Left hindlimb (tissue), 1 donor: ENCODE measurements at places on chromosomes 1 and 21.
A peak's percentile ranks its signal among the peaks of the same experiment; 100 is the strongest.

GRCh38 chr1:192824511-192824910 is 15.7 kb downstream of the RGS2 start:
- no peak for DNase-seq

DNA sequence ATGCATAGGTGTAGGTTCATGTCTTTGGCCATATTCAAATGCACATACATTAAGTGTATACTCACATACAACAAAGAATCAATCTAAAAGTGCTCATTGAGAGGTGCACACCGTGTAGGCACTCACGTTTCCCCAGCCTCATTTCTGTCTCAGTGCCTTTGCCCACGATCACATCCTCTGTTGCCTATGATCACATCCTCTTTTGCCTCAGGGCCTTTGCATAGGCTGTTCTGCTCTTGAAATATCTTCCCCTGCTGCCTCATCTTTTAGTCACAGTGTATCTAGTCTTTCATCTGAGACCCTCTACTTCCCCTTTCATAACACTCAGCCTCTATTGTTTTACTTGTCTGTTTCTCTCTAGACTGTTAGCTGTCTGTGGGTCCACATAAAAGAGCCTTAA is 69.3 kb downstream of the FOXD2 start:
- DNase-seq = no peak

DNA sequence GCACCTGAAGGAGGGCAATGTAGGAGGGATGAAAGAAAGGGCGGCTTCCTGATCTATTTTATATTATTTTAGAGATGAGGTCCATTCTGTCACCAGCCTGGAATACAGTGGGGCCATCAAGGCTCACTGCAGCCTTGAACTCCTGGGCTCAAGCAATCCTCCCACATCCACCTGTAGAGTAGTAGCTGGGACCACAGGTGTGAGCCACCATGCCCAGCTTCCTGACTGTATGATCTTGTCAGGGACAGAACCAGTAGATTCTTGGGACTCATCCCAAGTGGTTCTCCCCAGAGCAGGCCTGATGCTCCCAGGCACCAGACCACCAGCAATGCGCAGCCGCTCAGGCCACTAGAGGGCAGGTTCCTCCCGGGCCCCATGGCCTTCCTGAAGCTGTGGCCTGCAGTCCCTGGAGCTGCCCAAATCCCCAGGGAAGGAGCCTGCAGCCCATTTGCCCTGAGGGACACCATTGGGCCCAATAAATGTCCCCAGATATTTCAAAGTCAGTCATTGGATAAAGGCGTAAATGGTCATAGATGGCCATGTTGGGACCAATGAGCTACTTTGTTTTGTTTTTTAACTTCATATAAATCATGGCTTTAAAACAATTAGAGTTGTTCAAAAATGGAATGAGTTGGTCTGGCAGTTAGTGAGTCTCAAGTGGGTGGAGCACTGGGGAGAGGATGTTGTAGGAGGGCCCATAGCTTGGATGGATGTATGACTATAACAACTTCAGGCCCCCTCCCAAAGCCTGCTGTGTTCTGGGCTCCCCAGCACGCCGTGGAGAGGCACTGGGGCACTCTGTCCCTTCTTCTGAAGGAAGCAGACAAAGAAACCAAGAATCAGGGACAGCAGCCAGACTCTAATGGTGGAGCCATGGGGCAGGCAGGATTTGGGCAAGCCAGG is 44.7 kb upstream of the GOLT1A start:
- no peak for DNase-seq

- peak; percentile 52 for DNase-seq
Measured at GRCh38 chr1:185401019-185401418, 84.0 kb upstream of the IVNS1ABP start.

DNA sequence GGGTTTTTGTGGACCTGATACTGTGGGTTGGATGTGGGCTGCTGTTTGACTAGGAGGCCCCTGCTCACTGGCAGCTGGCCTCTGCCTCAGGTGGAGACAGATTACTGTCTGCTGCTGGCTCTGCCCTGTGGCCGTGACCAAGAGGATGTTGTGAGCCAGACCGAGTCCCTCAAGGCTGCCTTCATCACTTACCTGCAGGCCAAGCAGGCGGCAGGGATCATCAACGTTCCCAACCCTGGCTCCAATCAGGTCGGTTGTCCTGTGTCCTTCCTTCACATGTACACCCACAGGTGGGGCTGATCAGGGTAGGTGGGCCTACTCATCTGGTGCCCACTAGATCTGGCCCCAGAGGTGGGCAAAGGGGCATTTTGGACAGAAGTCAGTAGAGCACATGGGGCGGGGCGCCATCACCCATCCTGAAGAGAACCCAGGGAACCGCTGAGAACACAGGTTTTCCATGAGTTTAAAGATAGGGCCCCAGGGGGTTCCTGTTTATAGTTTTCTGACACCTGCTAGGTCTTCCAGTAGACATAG is 37.2 kb downstream of the ZBTB17 start:
- DNase-seq = no peak

- DNase-seq = no peak
Measured at GRCh38 chr1:111587509-111588174, 31.9 kb upstream of the RAP1A start.

DNA sequence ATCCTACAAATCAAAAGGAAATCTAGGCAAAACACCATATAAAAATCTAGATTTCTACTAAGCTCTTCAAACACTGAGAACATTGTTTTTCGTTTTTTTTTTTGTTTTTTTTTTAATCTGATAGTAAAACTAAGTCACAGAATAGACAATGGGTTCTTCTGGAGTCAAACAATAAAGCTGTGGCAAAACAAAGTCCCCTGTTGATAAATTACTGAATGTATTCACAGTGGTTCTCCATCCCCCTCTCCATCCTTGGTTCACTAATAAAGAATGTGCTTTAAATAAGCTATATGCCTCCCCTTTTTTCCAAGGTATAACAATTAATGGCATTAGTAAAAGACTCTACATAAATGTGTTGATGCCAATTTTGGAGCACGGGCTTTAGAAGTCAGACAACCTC is 16.7 kb upstream of the ATP1B1 start:
- no peak for DNase-seq

GRCh38 chr1:106879538-106879937 is 176.9 kb upstream of the PRMT6 start:
- DNase-seq = no peak

DNA sequence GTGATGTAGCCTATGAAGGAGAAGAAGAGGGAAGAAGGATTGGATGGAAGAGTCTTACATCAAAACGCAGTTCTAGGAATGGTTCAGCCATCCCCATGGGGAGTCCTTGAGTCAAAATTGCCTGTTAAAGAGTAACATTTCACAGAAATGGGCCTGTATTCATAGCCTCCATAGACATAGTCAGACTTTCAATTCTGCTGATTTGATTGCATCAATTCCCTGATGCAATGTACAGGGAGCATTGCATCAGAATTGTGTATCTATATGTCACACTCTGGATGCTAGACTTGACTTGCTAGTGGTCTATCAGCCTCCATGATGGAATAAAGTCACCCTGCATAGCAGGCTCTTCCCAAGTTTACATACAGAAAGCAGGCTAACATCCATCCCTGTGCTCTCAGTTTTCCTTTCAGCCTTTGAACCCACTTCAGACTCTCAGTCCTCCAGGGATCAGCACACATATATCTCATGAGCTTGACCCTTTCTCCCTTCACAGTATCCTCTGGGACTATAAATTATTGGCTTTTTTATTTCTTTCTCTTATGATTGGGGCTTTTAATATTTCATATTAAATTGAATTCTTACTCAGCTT is 1111.7 kb upstream of the B3GALT2 start:
- DNase-seq = no peak

DNA sequence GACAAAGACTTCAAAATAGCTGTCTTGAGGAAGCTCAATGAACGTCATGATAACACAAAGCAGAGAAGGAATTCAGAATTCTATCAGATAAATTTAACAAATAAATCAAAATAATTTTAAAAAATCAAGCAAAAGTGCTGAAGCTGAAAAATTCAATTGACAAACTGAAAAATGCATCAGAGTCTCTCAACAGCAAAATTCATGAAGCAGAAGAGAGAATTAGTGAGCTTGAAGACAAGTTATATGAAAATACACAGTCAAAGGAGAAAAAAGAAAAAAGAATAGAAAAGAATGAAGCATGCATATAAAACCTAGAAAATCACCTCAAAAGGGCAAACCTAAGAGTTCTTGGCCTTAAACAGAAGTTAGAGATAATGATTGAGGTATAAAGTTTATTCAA is 21.0 kb upstream of the UHMK1 start:
- DNase-seq = no peak

DNA sequence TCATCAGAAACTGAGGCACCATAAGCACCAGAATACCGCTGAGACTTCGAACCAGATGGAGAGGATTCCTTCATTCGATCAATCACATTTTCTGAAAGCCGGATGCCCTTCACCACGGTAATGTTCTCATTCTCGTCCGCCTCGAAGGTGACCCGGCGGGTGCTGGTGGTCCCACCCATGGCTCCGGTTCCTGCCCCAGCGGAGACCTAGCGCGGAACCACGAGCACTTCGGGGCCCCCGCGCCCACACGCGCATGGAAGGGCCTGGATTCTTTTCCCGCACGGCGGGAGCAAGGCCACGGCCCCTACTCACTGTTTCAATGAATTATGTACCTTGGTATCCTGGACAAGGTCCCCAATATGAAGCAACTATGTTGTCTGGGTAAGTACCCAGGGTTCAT is 33.1 kb upstream of the WDTC1 start:
- no peak for DNase-seq

- DNase-seq = no peak
Measured at GRCh38 chr21:35281956-35282355, 232.9 kb upstream of the RUNX1 start.

GRCh38 chr1:205141236-205142101 is 19.7 kb upstream of the RBBP5 start:
- peak; percentile 64 for DNase-seq

- DNase-seq = no peak
Measured at GRCh38 chr1:33256221-33256470, 146 bp upstream of the ZNF362 start.

DNA sequence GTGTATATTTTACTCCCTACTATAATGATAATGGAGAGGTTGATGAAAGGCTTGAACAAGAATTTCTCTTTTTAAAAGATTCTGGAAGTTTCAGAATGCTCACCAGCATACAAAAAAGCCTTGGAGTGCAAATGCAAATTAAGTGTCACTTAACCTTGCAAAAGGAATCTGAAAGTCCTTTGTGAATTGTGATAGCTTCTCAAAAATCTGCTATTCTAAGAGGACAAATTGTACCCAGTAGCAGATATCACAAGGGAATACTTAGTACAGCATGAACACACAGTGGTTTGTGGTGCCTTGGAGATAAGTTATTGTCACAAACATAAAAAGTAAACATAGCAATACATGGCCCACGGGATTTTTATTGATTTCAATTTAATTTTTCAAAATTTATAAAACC is 1208.3 kb upstream of the B3GALT2 start:
- DNase-seq = no peak

DNA sequence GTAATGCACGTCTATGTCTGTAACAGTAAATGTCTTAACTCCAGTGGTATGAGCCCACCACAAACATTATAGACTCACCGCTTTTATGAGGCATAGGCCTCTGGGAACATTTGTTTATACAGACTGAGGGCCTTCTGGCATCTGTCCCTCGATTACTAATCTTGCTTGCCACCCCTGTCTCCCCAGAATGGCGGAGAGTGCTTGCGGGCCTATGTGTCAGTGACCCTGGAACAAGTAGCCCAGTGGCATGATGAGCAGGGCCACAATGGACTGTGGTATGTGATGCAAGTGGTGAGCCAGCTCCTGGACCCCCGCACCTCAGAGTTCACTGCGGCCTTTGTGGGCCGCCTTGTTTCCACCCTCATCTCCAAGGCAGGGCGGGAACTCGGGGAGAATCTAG is 18.3 kb upstream of the SHISA4 start:
- DNase-seq = no peak

GRCh38 chr1:117403597-117403996 is 36.3 kb downstream of the MAN1A2 start:
- no peak for DNase-seq

- no peak for DNase-seq
Measured at GRCh38 chr1:224831501-224831900, 98.0 kb upstream of the DNAH14 start.

DNA sequence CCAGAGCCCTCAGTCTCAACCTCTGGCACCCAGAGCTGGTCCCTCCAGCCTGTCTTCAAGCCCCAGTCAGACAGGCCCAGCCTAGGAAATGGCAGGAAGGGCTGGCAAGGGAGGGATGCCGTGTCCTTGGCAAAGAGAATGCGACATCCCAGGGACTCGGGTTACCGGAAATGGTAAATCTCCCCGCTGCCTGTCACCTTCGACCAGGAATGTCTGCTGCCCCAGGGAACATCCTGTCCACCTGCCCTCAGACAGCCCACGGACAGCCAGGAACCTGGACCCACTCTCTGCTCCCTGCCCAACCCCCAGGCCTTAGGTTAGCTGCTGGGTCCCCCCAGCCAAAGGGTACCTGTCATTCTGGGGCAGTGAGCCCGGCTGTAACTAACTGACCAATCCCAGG is 23.9 kb downstream of the HSPG2 start:
- no peak for DNase-seq

DNA sequence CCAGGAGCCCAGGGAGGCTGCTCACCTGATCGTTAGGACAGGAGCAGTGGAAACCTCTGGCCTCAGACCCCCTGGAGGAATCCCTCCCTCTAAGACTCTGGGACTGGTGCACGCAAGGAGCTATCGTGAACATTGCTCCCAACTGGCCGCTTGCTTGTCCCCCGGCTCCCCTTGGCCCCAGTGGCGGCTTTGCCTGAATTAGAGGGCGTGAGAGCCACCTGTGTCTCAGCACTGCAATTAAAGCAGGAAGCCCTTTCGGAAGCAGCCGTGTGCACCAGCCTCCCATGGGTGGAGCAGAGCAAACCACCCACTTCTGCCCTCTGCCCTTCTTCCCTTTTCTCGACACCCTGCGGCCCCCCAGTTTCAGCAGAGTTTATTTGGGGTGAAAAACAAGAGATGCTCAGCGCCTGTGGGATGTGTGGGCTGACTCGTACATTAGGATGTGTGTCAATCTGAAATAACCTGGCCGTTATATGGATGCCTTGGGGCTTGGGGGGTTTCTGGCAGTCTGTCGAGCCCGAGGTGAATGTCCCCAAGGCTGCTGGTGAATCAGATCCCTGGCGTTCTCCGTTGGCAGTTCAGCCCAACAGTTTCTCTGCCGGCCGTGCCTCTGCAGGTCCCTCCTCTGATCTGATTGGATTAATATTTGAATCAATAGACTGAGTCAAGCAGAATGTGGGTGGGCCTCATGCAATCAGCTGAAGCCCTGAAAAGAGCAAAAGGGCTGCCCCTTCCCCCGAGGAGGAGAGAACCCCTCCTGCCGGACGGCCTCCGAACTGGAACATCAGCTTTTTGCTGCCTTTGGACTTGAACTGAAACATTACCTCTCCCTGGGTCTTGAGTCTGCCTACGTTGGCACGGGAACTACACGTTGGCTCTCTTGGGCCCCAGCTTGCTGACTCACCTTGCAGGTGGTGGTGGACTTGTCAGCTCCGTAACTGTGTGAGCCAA is 7.3 kb upstream of the UMODL1 start:
- DNase-seq = peak; percentile 18
